ENCODE measurements at places on chromosomes 11 and 22.

DNA sequence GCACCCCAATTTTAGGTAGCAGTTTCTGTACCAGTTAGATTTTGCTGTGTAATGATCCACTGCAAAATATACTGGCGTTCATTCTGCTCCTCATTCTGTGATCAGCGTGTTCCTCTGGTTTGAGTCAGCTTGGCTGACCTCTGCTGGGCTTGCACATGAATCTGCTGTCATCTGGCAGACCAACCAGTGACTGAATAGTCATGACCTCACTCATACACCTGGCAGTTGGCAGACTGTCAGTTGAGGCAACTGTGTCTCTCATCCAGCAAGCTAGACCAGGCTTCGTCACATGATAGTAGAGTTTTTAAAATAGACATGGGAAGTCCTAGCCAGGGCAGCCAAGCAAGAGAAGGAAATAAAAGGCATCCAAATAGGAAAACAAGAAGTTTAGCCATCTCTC is 316.3 kb upstream of the LARGE1 start:
- no peak for DNase-seq

DNA sequence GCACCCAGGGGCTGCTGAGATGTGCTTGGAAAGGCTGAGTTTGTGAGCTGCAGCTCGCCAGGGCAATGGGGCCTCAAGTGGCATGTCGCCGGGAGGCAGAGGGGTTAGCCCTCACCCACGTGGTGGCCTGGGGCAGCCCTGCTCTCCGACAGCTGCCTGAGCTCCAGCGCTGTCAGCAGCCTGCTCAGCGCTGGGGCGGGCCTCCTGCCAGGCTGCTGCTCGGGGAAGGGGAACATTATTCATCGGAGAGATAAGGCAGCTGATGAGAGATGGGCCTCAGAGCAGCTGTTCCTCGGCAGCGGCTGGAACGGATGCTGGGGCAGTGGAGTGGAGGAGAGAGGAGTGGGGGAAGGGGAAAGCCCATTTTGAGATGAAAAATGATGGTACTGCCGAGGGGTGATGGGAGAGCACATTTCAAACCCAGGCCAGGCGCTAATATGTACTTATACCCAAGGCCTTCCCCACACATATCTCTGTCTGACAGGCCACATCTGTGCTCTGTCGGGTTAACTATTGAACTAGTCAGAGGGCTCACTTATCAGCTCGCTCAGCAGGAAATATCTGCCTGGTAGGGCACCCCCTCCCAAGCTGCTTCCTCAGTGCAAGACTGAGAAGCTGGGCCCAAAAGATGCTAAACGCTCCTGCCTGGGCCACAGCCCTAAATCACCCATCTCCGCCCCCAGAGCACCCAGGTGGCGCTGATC is 79.5 kb downstream of the TIMP3 start:
- no peak for DNase-seq

GRCh38 chr11:64743591-64744543 is at the start of gene RASGRP2:
TSS of gene RASGRP2 (minus strand) at chr11:64744142. CDS start at chr11:64742866, 1,276 bp downstream.
- DNase-seq: peak; percentile 76

DNA sequence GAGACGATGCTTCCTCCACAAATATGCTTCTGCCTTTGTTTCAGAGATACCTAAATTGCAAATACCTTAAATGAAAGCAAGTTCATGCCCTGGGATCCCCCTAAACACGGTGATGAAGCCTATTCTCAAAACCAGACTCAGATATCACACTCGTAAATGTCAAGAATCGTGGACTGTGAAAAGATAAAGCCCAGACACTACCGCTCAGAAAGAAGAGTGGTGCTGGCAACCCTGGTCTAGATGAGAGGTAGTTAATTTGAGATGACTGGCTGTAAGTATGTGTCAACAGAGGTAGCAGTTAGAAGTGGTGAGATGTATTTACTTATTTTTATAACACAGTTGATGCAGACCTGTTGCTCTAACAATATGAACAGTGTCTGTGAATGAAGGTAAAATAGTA is 2.5 kb downstream of the OVCH2 start:
- DNase-seq: no peak

DNA sequence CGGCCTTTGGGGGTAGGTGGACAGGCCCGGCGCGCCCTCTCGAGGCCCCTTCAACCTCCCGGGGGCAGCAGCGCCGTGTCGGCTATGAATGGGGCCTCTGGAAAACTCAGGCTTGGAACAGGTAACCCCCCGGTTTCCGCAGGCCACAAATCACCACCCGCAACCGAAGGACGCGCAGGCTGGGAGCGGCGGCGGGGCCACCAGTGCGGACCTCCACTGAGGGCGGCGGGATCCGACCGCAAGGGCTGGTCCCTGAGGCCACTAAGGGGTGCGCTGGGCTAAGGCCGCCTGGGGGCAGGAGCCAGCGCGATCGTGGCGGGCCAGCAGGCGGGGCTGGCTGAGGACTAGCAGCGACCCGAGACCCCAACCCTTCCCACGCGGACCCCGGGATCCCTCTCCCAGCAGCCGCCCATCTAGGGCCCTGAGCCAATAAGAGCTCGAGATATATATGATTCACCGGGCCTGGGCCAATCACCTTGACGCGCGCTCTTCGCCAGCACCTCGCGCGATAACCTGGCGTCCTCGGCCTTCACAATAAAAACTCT is 609 bp upstream of the ATF4 start:
- peak; percentile 99 for DNase-seq

DNA sequence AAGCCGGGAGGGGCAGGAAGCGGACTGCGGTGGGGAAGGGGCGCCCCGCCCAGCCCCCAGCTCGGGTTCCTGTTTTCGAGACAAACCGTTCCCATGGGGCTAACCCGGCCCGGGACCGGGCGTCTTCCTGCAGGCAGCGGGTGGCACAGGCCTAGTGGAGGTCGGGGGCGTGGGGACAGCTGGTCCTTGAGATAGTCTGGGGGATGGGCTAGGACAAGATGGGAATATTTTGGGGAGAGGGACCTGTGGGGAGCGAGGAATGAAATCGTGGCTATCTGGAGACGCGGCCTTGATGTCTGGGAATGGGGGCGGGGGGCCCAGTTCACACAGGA is 1.2 kb upstream of the RASGRP2 start:
- no peak for DNase-seq

- DNase-seq: no peak
These were observed 18.9 kb downstream of the TANGO2 start for GRCh38 chr22:20039683-20040325.

DNA sequence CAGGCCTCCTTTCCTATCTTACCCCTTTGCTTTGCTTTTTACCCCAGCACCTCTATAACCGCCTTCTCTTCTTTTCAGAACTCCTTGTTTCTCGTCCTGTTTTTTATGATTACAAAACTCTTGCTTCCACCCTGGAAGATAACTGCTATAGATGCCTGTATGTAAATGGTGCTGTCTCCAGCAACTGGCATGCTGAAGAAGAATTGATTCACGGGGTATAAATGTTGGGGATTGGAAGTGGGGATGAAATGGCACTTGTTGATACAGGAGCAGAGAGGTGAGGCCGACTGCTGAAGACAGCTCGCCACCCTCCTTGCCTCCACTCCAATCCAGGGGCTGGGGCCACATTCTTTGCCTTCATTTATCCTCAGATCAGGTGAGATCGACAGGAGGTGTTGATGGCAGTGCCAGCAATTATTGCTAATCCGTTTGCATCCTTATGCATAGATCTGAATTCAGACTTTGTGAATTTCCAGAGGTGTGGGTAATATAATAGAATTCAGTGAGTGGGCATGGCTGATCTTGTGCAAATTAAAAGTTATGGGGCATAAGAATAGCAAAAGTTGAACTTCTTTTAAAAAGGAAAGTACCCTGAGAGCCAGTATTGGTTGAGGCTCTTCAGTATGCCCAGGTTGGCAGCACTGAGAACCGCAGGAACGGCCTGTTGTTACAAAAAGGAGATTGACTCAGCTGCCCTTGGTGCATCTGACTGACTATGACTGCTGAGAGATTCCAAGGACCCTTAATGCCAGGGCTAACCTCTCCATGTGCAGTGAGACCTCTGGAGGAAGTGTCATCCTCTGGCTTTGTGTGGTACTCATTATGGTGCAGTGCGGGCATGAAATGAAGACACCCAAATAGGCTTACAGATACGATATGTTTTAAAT is 5.3 kb downstream of the NEAT1 start:
- DNase-seq: peak; percentile 82

DNA sequence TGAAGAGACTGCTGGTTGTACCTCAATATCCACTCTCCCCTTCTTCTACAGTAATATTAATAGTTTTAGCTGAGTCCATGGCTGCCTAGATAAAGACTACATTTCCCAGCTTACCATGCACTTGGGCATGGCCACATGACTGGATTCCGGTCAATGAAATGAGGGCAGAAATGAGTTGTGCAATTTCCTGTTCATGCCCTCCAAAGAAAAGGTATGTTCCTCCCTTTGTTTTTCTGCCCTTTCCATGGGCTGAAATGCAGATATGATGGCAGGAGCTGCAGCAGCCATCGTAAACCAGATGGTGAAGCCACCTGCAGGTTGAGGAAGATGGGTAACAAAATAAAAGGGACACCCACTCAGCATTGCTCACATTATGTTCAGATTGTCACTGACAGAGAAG is 15.3 kb upstream of the ELFN2 start:
- no peak for DNase-seq

DNA sequence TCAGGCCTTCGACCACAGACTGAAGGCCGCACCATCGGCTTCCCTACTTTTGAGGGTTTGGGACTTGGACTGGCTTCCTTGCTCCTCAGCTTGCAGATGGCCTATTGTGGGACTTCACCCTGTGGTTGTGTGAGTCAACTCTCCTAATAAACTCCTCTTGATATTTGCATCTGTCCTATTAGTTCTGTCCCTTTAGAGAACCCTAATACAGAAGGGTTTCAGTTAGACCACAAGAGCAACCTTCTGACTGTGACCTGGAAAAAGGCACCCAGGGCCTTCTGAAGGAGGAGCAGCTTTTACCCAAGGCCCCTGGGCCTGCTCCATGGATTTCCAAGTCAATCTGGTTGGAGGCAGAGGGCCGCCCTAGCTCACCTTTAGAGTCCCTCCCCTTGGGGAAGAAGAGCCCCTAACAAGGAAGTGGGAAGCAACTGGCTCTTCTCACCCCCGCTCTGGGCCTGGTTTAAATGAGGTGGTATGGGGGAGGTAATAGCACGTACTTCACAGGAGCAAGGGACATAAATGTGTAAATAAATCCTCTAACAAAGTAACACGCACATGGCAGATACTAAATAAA is 11.2 kb upstream of the CHST1 start:
- no peak for DNase-seq

GRCh38 chr11:67311556-67312082 is 8.3 kb downstream of the SSH3 start:
- no peak for DNase-seq

DNA sequence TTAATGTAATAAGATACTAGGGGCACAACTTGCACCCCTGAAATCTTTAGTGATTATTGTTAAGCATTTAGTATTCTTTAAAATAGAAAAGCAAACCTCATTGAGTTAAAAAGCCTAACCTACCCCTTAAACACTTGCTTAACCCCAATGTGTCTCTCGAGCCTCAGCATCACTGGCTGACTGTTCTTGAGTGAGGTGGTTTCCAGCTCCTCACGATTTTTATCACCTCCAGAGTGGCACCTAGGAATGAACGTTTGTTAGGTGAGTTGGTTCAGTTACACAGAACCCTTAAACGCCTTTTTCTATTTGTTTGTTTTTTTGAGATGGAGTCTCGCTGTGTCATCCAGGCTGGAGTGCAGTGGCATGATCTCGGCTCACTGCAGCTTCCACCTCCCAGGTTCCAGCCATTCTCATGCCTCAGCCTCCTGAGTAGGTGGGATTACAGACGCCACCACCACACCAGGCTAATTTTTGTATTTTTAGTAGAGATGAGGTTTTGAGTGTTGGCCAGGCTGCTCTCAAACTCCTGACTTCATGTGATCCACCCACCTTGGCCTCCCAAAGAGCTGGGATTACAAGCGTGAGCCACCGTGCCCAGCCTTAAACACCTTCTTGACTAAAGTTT is 13.7 kb downstream of the YWHAH start:
- no peak for DNase-seq

DNA sequence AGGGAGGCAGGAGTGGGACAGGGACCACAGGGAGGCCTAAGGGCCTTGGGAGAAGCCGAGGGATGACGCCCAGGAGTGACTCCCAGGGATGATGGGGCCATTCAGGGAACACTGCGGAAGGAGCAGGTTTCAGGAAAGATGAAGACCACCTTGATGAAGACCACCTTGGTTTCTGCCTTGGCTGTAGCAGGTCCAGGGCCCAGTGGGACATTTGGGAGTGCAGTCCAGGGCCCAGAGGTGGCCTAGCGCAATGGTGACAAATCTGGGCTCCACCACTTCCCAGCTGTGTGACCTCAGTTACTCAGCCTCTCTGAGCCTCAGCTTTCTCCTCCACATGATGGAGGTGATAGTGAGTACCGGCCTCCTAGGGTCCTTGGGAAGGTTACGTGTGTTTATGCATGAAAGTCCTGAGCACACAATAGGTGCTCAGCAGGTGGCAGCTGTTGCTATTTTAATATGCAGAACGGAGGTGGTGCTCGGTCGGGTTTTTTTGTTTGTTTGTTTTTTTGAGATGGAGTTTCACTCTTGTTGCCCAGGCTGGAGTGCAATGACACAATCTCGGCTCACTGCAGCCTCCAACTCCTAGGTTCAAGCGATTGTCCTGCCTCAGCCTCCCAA is 770 bp downstream of the TSGA10IP start:
- DNase-seq: no peak

DNA sequence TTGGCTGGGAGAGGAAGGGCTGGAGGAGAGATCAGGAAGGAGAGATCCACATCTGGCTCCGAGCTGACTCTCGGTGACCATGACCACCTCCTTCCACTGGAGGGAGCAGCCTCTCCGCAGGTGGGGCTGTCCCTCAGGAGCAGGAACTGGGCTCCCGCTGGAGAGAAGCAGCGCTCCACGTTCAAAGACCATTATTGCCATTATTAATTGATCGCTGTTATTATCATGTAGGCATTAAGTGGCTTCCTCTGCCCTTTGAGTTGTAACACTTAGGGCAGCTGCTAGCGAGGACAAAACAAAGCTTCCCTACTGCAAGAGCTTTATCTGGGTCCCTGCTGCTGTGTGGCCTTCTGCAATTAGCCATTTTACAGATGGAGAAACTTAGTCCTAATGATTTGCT is 251.9 kb downstream of the ST3GAL4 start:
- peak; percentile 44 for DNase-seq

GRCh38 chr11:108915666-108916065 is 250.8 kb downstream of the DDX10 start:
- no peak for DNase-seq

DNA sequence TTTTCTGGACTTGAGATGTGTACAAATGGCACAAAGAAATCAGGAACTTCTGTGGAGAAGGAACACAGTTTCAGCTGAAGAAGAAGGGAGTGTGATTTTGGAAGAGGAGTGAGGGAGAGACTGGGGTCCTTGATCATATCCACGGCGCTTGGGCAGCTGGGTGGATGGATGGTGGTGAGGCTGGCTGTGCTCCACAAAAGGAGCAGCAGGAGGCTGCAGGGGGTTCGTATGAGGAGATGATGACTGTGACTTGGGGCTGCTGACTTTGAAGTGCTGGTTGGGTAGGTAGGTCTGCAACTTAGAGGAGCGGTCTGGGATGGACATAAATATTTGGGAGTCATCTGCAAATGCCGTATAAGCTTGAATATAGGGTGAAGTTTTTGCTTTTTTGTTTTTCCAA is 1.3 kb upstream of the DCHS1 start:
- DNase-seq: no peak

GRCh38 chr22:31647523-31648320 is 14.3 kb downstream of the PISD start:
- DNase-seq: no peak

- DNase-seq: no peak
These were observed 805.5 kb upstream of the ARHGAP42 start for GRCh38 chr11:99881610-99882009.

All from A549 (cell line).